ENCODE measurements at places on chromosomes 1 and 21.

DNA sequence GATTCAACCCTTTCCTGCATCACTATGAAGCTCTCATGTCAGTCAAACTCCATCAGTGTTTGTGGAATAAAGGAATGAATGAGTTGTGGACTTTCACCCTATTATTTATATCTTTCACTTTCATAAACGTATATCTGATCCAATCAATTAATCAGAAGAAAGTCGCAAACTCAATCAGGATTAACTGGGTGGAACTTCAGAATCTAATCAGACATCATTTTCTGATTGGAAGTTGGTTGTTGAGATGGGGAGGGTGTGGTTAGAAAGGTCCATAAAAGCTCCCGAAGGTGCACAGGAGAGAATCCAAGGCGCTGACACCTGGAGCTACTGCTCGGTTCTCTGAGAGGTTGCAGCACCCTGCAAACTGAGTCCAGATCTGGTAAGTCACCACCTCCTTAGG is at the start of gene PRAMEF12:
PRAMEF12 (plus strand) TSS at position 301 of the 400 bp plus-strand sequence. CDS start 1,130 bp downstream, outside the sequence.
- DNase-seq = no peak

GRCh38 chr1:171219346-171220080 is 28.8 kb upstream of the FMO1 start:
- DNase-seq = no peak

- DNase-seq = no peak
These were observed 38.4 kb upstream of the CASZ1 start for GRCh38 chr1:10834770-10835412.

DNA sequence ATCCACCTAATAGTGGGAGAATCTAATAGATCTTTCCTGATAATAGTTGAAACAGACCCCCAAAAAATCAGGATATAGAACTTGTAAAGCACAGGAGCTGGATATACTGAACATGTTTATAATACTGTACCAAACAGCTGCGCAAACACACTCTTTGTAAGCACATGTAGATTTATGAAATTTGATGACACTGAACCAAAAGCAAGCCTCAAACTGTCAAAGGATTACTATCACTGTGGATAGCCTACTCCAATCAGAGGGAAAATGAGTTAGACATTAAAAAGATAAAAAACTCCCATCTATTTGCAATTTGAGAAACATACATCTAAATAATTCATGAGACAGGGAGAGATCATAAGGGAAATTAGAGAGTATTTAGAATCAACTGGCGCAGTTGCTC is 26.1 kb downstream of the RCAN3 start:
- DNase-seq = no peak

DNA sequence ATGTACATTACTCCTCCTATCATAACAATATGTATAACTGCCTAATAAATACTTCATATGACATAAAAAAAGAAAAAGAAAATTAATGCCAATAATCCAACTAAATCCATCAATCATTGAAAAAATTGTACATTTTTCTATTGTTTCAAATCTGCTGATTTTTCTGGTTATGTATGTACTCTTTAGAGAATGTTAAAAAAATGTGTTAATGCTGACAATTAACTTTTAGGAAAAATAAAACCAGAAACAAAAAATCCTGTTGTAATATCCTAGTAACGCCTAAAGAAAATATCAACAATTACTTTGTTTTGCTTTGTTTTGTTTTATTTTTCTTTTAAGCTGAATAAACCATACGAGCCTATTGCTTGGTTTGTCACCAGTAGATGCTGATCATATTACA is 213.9 kb upstream of the USP25 start:
- DNase-seq = no peak

DNA sequence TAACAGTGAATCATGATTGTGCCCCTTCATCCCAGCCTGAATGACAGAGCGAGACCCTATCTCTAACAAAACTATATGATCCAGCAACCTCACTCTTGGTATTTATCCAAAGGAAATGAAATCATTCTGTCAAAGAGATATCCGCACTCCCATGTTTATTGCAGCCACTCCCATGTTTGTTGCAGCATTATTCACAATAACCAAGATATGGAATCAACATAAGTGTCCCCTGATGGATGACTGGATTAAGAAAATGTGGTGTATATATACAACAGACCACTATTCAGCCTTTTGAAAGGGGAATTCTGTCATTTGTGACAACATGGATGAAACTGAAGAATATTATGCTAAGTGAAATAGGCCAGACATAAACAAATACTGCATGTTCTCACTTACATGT is 44.4 kb downstream of the TRMT1L start:
- no peak for DNase-seq

DNA sequence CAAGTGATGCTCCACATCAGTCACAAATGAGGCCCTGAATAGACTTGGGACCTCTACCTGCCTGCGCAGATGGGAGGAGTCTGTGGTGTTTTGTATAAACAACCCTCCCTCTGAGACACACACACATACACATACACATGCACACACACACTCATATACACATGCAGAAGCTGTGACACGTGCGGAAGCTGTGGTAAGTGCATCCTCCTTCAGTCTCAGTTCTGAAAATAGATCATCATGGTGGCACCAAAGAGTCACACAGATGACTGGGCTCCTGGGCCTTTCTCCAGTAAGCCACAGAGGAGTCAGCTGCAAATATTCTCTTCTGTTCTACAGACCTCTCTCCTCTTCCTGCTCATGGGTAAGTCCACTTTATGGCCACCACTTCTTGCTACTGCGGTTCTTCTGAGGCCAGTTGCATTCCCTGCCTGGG is at the start of gene LY9:
LY9 (plus strand) TSS at position 224 of the 433 bp plus-strand sequence; CDS start at position 238, 14 bp downstream.
- no peak for DNase-seq
